Posterior cingulate gyrus (tissue), 11 donors: ENCODE measurements at places on chromosomes 12 and 14.

DNA sequence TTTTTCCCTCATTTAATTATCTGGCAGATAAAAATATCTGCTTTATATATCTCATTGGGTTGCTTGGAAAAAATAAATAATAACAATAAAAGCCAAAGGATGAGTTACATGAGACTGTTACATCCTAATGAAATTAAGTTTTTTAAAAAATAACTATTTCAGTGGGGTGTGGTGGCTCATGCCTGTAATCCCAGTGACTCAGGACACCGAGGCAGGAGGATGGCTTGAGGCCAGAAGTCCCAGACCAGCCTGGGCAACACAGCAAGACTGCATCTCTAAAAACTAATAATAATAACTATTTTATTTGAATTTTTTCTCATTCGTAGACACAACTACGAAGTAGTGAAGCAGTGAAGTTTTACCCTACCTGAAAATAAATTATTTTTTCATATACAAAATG lies 103.3 kb downstream of the BCAT1 start:
- no peak for DNase-seq

- DNase-seq = peak; percentile 30
Measured at GRCh38 chr14:65239938-65240296, 137.6 kb upstream of the MAX start.

DNA sequence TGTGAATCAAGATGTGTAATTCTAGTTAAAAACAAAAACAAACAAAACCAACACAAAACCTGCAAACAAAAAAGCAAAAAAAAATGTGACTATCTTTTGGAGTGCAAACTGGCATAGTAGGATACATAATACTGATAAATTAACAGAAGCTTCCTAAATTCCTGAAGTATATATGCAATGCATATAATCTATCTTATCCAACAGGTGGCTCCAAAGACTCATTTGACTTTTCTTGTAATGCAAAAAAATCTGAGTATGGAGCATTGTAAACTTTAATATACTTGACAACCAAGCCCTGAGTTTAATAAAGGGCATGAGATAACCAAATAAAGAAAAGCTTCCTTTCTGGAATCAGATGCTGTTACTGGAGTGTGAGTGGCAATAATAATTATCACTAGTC lies 1003.6 kb downstream of the FSCB start:
- no peak for DNase-seq

DNA sequence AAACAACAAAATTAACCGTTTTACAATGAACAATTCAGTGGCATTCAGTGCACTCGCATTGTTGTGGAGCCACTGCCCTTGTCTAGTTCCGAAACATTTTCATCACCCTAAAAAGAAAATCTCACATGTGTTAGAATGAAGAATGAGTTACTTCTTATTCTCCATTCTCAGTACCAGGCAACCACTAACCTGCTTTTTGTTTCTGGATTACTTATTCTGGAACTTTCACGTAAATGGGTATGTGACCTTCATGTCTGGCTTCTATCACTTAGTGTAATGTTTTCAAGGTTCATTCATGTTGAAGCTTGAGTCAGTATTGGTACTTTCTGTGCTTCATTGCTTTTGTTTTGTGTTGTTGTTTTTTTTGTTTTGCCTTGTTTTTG lies 15.6 kb downstream of the RCOR1 start:
- DNase-seq = no peak

DNA sequence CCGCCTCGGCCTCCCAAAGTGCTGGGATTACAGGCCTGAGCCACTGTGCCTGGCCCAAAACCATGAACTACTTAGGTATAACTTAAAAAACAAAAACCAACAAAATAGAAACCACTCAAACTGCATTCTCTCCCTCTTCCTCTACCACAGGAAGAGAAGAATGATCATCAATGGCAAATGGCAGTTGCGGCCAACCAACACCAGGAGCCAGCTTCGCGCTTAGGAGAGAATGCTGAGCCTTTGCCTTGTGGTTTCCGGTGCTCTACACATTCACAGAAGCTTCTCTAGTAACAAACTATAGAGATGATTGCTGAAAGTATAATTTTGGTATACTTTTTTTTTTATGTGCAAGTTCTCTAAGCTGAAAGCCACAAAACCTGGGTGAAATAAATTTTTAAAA lies 17.1 kb downstream of the CATSPERB start:
- DNase-seq = no peak

DNA sequence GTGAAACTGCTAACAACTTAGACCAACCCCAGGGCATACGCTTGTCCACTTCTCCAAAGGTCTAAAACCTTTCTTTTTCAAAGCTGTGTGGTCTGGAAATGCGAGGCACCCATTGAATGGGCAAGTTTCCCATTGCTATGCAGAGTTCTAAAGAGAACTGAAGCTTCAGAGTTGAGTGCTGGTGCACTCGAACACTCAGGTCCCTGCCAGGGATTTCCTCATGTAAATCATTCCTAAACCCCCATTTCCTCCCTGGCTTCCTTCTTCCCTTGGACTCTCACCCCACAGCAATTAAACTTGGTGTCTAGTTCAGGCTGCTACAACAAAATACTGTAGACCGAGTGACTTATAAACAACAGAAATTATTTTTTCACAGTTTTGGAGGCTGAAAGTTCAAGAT lies 2.2 kb upstream of the PXN start:
- DNase-seq = no peak

DNA sequence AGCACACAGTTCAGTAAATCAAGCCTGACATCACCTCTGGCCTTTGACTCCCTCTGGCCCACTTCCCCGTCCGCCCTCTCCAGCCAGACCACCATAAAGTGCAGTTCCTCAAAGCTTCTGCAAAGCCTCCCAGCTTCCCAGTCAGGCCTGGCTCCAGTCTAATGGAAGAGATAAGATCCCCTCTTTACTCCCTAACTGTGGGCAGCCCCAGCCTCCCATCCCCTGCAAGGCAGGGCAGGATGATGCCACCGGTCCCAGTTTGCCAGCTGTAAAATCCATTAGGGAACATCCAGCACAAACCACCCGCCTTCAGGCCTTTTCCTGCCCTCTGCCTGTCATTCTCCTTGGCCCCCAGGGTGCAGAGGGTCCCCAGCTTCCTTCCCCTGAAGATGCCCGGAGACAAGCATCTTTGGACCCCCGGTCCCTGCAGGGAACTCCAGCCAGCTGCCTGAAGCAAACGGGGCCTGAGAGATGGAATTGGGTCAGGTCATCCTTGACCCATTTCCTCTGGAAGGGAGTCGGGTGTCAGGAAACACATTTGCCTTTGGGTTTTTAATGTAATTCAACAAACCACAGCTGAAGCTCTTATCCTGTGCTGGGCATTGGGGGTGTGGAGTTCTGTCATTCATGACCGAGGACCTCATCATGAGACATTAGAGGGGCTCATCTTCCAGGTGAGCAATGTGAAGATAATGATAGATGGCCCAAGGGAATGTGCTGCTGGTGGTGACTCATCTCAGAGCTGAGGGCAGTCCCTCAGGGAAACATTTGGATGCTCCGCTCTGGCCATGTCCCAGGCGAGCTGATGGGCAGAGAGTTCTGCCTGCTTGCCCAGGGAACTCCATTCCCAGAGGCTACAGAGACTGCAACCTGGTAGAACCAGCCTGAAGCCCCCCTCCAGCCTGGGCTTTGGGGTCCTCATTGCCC lies 93.8 kb upstream of the CLMN start:
- no peak for DNase-seq

- DNase-seq = no peak
Measured at GRCh38 chr12:108050696-108051095, 78.4 kb upstream of the WSCD2 start.

DNA sequence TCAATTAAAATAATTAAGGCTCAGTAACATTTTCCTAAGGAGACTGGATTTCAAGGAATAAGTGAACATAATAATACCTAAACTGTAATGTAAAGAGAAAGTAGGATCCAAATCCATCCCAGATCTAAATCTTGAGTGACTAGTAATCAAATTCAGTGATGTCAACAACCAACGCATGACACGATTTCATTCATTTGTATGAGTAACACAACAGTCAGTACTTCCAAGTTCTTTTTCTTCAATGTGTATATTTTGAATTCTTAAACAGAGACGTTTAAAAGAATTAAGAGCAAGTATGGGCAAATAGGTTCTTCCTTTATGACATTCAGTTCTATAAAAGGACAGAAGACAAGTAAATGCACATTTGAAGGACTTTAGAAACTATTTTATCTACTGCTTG lies 104.3 kb upstream of the CNTN1 start:
- DNase-seq = no peak

DNA sequence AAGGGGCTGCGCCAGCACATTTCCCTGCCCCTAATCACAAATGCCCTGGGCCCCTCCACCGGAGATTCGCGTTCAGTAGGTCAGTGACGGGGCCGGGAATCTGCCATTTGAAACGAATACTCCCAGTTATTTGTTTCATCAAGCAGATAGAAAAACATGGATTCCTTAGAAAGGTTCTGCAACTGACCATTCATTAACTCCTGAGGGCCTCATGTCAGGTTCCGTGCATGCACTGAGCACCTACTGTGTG lies 25.6 kb upstream of the UBC start:
- no peak for DNase-seq

DNA sequence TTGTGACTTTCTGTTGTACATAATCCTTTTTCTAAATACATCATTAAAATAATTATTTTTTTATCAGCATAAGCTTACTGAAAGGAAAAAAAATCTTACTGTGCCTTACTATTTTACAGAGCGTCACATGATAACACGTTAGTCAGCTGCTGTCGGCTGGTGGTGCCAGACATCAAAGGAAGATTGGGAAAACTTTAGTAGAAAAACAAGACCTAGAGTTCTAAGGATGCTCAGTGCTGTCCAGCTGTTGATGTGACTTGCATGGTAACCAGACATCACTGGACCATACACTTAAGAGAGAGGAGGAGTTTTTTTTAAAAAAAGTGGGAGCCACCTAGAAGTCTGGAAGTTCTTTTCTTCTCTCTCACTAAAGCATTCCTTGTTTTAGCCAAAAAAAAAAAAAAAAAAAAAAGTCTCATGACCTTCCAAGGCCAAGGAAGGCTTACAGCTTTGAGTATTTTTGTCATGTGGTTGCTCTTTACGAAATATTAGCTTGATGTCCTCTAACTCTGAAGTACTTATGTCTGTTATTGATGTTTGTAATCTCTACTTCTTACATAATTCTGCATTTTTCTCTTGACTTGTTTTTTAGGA lies 4.5 kb downstream of the RASSF8 start:
- DNase-seq = no peak

- DNase-seq = no peak
Measured at GRCh38 chr14:52395728-52396127, 81.6 kb downstream of the PTGER2 start.

GRCh38 chr12:122362755-122363154 lies 59.7 kb downstream of the CLIP1 start:
- DNase-seq = no peak

DNA sequence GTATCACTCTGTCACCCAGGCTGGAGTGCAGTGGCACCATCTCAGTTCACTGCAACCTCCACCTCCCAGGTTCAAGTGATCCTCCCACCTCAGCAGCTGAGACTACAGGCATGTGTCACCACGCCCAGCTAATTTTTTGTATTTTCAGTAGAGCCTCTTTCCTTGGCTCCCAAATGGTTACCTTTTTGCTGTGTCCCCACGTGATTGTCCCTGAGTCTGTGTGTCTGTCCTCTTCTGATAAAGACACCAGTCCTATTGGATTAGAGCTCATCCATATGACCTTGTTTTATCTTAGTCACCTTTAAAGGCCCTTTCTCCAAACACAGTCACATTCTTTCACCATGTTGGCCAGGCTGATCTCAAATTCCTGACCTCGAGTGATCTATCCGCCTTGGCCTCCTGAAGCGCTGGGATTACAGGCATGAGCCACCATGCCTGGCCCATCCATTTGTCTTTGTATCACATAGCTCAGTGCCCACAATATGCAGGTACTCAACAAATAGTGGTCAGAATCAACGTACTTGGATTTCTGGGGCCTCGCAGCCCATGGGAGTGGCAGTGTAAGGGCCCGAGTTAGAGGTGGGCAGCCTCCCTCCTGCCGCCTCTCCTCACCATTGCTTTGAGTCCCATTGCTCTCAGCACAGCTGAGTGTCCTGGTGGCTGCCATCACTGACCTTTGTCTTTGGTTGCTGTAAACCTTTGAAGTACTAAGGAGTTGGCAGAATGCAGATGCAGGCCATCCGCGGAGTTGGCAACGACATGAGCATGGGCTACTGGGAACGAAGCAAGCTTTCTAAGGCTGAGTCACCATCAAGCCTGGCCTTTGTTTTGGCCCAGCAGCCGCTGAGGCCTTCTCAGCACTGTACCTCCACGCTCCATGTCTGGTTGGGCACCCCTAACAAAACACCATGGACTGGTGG lies 9.3 kb downstream of the TPCN1 start:
- DNase-seq = no peak

DNA sequence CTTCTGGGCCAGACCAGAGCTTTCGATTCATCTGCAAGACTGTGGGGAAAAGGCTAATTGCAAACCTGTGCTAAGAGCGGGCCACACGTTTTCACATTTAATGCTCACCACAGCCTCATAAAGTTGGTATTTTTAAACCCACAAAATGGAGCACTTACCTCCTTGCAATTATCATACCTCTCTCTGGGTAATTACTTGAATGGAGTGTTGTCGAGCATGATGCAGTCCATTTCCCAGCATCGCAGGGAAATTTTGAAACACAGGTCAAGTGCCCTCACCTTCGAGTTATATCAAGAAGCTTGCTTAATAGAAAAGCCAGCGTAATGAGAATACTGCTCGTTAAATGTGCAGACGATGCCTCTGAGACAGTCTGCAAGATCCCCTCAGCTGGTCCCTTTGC lies 8.8 kb upstream of the IFI27L2 start:
- DNase-seq = no peak

DNA sequence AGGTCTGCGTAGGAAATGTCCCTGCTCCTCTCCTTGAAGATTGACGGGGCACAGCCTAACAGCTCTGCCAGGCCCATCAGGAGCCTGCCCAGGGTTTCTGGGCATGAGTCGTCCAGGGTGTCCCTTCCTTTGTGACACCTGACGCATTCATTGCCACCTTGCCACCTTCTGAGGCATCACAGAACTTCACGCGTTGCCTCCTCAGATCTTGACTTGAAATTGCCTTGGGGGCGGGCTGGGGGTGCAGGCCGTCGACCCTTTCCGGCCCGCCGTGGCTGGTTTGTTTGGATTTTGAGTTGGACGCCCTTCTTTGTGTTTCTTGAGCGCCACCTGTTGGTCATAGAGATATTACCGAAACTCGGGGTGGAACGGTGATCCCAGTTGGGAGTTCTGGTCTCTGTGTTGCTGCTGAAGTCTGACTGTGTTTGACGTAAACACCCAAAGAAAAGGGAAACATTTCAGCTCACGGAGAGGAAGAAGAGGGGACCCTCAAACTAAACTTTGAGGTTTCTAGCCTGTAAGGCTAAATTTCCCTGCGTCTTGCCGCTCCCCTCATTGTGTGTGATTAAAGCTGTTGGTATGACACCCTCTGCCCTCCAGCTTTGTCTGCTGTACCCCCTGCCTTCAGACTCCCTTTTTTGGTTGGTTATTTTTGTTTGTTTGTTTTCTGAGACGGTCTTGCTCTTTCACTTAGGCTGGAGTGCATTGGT lies 44.6 kb downstream of the MLXIP start:
- DNase-seq = peak; percentile 69

GRCh38 chr12:107783406-107784376 lies 9.2 kb downstream of the ASCL4 start:
- no peak for DNase-seq

DNA sequence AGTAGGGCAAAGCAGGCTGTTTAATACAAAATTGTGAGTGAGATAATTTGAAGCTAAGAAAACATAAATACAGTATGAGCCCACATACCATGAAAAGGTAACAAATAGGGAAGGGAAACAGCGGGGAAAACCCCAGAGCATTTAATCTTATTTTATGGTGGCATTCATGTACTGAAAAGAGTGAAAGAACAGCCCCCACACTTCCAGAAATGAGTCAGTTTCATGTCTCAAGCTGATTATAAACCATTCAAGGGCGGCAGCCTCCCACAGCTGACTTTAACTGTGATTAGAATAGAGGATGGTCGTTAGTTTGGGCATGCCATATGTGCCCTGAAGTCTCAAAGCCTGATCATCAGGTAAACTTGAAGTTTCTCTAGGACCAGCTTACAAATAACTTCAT lies 64.5 kb downstream of the FOXG1 start:
- no peak for DNase-seq
